ENCODE measurements at places on chromosomes 6 and 20.

GRCh38 chr6:90160013-90160412, 136.6 kb downstream of the BACH2 start:
- no peak for DNase-seq

DNA sequence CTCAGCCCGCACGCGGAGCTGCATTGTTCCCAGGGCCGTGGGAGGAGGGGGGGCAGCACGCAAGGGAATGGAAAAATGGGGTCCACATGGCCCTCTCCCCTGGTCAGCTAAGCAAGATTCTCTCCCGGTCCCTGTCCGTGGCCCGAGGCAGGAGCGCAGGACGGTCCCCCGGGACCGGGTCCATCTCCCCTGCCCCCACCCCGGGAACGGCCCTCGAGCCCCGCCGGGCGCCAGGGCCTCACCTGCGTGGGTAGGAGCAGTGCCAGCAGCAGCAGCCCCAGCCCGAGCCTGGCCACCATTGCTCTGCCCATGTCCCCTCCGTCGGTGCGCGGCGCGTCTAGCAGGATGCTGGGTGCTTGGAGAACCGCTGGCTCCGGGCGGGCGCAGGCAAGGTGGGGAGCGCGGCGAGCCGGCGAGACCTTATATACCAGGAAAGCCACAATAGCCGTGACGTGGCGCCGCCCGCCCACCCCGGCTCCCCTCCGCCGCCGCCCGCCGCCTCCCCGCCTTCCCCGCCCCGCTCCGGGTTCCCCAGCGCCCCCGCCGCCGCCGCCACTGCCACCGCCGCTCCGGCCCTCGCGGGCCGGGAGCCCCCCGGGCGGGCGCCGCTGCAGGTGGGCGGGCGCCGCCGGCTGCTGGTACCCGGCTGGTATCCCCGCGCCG, at the start of gene CD24:
CD24 (minus strand) TSS at position 394 of the 663 bp plus-strand sequence; CDS start at position 311, 83 bp downstream.
- no peak for DNase-seq

GRCh38 chr20:59082077-59082740, 39.6 kb upstream of the PRELID3B start:
- peak; percentile 67 for DNase-seq

DNA sequence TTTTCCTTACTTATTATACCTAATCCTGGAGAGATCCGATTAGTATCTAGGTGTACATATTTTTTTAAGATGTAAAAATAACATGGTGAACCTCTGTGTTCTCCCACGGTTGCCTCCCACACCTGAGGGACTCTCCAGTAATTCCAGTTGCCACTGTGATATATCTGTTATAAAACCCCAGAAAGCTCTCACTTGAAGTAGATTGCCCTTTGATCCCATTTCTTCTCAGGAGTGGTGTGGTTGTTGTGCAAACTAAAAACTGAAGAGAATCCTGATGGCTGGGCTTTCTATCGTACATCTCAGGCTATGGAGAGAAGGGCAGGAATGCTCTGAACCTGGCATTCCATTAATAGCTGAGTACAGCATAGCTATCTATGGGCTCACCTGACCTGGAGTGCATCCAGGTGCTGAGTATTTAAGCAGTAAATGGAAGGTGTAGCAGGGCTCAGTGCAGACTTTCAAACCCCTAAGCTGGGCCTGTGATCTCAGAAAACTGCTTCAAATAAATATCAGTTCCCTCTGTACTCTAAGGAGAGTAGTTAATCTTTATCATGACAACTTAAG, 41.0 kb downstream of the VGLL2 start:
- DNase-seq, result no peak

DNA sequence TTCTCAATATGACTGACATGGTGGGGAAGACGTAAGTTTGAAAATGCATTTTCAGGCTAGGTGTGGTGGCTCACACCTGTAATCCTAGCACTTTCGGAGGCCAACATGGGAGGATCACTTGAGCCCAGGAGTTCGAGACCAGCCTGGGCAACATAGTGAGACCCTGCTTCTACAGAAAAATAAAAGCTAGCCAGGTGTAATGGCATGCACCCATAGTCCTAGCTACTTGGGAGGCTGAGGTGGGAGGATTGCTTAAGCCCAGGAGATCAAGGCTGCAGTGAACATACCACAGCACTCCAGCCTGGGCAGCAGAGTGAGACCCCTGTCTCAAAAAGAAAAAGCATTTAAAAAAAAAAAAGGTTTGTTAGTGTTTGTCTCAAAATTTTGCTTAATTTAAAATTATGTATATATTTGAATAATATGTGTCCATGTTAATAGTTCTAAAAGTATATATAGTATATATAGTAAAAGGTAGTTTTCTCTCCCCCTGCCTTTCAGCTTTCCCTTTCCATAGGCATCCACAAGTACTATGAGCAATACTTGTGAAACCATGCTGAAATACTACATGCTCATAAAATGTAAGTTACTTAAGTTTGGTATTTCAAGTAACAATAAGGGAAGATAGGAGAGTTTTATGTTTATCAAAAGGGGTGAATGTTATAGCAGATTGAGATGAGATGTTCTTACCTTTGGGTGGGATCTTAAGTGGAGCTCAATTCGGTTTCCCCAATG, 15.1 kb downstream of the PTPRA start:
- no peak for DNase-seq

DNA sequence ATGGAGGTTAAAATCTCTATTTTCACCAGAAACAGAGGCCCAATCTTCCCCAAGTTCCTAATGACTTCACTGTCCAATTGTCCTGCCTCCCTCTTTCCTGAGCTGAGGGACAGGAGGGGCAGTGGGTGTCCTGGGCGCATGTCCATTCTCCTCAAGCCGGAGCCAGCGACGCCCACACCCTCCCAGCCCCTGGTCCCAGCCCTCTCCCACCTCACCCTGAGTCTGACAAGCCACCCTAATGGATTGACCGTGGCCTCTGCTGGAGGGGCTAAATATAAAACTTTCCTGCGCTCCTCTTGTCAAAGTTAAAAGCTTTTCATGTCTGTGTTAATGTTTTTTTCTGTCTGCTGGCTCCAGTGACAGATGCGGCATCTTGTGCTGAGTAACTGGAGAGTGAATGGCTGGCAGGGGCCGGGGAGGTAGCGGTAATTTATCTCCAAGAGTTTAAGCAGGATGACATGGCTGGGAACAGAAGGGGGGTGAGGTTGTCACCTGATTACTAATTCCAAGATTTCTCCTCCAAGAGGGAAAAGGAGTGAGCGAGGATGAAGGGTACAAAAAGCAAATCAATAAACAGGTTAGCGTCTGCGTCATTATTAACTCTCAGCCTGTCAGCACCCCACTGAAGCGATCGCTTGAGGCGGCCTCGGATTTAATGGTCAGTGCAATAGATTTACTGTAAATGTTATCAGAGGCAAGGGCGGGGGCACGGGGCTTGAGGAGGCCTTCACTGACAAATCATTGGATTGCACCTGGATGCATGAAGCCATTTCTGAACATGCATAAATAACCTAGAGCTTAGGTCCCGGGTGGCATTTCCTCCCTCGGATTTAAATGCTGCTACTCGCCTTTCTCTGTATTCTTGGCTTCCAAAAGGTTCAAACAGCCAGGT, 118.1 kb upstream of the MAFB start:
- no peak for DNase-seq

- peak; percentile 30 for DNase-seq
These were observed 4.9 kb upstream of the BEND6 start for GRCh38 chr6:56949925-56950495.

- no peak for DNase-seq
These were observed 108.4 kb downstream of the AFG1L start for GRCh38 chr6:108403236-108403635.

DNA sequence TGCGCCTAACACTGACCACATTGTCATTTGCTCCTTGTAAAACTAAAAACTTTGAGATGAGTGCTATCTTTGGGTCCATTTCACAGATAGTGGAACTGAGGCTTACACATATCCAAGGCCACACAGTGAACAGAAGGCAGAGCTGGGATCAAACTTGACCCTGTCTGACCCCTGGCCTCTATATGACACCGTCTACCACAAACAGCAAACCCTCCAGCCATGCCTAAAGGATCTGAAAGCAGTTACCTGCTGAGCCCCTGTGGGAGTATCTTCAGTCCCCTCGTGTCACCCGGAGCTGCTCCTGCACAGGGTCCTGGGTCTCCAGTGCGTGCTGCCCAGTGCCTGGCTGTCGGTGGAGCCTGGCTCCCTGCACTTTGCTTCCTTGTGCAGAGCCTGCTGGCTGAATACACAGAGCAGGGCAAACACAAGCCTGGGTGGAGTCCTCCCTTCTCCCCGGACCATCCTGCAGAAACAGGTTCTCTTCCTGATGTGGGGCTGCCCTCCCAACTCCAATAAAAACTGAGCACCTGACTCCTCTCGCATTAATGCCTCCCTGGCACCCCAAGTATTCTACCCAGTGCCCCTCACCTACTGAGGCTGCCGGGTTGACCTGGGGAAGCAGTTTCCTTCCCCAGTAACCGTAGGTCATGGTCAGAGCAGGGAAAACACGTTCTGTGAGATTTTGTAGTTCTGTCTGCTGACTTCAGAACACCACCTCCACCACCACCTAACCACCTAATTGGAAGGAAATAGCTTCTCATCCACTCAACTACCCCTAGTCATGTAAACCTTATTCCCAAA, at the start of gene BCAS1:
BCAS1 (minus strand) TSS at position 408 of the 801 bp plus-strand sequence. CDS start 11,876 bp downstream, outside the sequence.
- DNase-seq, result no peak

DNA sequence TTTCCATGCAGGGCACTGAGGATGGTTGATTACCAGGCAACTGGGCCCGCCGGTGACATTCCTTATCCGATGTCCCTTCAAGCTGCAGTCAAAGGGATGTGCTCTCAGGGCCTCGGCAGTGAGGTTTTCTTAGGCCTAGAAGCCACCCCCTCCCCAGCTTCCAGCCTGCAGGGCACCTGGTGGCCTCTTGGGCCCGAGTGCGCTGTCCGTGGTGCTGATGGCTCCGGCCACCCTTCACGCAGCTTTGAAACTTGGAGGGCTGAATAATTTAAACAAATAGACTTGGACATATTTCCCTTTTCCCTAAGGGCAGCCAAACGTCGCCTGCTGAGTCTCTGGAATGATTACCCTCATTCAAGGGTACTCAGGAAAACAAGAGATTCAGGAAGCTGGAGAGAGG, 8.9 kb upstream of the MLN start:
- peak; percentile 61 for DNase-seq

GRCh38 chr6:38207375-38207774, 387.8 kb downstream of the ZFAND3 start:
- DNase-seq, result no peak

- no peak for DNase-seq
These were observed 46.7 kb downstream of the SLC24A3 start for GRCh38 chr20:19259141-19259591.

GRCh38 chr20:21280522-21281016, 22.6 kb upstream of the XRN2 start:
- no peak for DNase-seq

DNA sequence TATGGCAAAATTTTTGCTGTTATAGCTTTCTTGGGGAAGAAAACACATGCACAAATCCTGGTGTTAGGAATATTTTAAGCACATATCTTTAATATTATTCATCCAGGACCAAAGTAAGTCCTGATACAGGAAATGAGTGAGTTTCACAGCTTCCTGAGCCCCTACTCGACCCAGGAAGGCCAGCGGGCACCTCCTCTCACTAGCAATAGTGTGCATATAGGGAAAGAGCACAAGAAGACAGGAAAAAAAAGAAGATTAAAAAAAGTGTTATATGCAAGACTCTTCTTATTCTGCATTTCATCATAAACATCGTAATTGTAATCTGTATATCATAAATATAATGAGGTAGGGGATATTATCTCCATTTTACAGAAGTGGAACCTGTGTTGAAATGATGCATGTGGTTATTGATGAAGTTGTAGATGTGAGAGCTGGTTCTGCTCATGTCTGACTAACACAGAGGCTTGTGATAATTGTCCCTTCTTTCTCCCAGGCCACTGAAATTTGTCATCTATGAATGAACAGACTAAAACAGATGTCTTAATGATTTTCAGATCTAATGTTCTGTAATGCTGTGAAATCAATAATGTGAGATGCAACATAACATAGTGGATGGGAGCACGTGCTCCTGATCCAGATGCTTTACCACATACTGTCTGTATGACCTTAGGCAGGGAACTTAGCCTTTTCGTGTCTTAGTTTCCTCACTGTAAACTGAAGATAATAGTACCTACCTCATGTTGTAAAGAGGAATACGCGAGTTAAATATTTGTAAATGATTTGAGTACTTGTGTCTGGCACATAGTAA, 101.2 kb downstream of the MYO6 start:
- no peak for DNase-seq

DNA sequence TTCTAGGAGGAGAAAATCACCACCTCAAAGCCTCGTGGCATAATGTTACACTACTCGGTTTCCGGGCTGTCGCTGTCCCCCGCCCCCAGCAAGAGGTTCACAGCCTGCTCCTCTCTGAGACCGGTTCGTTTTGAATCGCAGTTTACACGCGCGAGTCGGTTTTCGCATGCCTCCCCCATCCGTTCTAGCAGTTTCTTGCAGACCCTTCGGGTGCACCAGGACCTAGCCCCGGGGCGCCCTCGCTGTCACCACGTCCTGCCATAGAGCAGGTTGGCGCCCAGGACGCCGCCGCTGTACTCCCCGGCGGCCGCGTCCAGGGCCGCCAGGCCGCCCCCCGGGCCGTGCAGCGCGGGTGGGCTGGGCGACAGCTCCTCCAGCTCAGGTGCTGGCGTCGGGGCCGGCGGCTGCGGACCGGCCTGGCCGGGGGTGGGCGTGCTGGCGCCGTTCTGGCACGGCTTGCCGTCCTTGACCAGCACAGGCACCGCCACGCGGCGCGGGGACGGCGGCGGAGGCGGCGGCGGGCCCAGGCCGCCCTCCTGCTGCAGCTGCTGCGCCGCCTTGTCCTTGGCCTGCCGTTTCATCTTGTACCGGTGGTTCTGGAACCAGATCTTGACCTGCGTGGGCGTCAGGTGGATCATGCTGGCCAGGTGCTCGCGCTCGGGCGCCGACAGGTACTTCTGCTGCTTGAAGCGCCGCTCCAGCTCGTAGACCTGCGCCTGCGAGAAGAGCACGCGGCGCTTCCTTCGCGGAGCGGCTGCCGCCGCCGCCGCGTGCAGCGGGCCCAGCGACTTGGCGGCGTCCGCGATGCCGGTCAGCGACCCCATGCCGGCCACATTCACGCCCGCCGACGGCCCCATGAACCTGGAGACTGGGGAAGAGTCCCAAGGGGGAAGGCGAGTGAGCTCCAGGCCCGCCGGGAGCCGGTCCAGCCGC, 1.4 kb downstream of the NKX2-4 start:
- DNase-seq, result no peak

- no peak for DNase-seq
These were observed 9.2 kb upstream of the PPP1R14C start for GRCh38 chr6:150133686-150134085.

- peak; percentile 44 for DNase-seq
These were observed 3.5 kb downstream of the TGM3 start for GRCh38 chr20:2299301-2299700.

- peak; percentile 69 for DNase-seq
These were observed 13.2 kb downstream of the SS18L1 start for GRCh38 chr20:62156592-62157386.

DNA sequence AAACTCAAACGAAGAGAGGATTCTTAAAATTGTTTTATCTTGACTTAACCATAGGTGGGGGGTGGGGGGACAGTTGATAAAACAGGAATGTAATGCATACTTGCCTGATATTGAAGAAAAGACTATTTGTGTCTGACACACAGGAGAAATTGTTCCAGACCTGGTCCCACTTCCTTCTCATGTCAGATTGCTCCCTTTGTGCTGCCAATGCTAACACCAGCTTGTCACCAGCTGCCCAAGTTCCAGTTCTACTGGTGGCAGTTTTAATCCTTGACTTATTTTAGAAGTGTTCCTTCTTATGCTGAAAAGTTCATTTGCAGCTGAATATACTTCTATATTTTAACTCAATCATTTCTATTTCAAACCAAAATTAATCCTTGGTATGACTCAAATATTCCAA, 127.3 kb downstream of the GMDS start:
- DNase-seq, result no peak
